WTC11 (cell line): ENCODE measurements at places on chromosomes 6 and 20. TPM values are rescaled to one million over a fixed set of nuclear protein-coding genes. Genes with fewer than 3 reads are reported as not detected.
A peak's percentile ranks its signal among the peaks of the same experiment; 100 is the strongest.

GSTA2 gene
- 0.14 TPM in 1 of 3 replicates, not detected in the others for total RNA-seq

GINS1 gene
- 69.8 to 71.6 TPM (median 70.4 TPM) in 3 replicates for total RNA-seq

- no peak overlapping the region for H3K4me3 ChIP-seq
- peaks cover 20% of the 10 kb centered on the region for H3K36me3 ChIP-seq
- H3K4me1 ChIP-seq, result 0 out of 2 replicates have a peak, but pooled peaks cover 4% of the 10 kb centered on the region
- 0 out of 2 replicates have a peak overlapping the region, but pooled peaks have one; percentile 19 for H3K27ac ChIP-seq
- no peak for DNase-seq
- no peaks in the 10 kb centered on the region for H3K27me3 ChIP-seq
These were observed 54.4 kb downstream of the RTN4IP1 start for GRCh38 chr6:106574741-106575458.

GRCh38 chr6:128925765-128926164, 42.8 kb downstream of the LAMA2 start:
- H3K36me3 ChIP-seq, result no peaks in the 10 kb centered on the region
- no peak overlapping the region for H3K4me3 ChIP-seq
- H3K27me3 ChIP-seq, result no peaks in the 10 kb centered on the region
- DNase-seq, result no peak
- H3K4me1 ChIP-seq, result no peaks in the 10 kb centered on the region

PROCR gene
- 20.5 to 29.7 TPM (median 22.2 TPM) in 3 replicates for total RNA-seq

TNNC2 gene
- 2.7 to 3.6 TPM (median 3.0 TPM) in 3 replicates for total RNA-seq

EIF6 gene
- 130 to 157 TPM (median 133 TPM) in 3 replicates for total RNA-seq

GRCh38 chr6:42417641-42418112, 34.0 kb downstream of the TRERF1 start:
- no peaks in the 10 kb centered on the region for H3K27me3 ChIP-seq
- H3K36me3 ChIP-seq, result 0 out of 2 replicates have a peak, but pooled peaks cover 2% of the 10 kb centered on the region
- no peak overlapping the region for H3K4me3 ChIP-seq
- H3K27ac ChIP-seq, result no peak overlapping the region
- no peak for DNase-seq
- H3K4me1 ChIP-seq, result peaks cover 63% of the 10 kb centered on the region

- H3K36me3 ChIP-seq, result peaks cover 49% of the 10 kb centered on the region
- H3K27me3 ChIP-seq, result no peaks in the 10 kb centered on the region
- peak; percentile 63 for DNase-seq
These were observed 12.2 kb downstream of the TGIF2 start for GRCh38 chr20:36585410-36586125.

ADGRF1 gene
- 0.11 to 0.26 TPM (median 0.16 TPM) in 3 replicates for total RNA-seq

PPP1R3G gene
- 0.15 to 0.48 TPM (median 0.48 TPM) in 3 replicates for total RNA-seq

SLC2A4RG gene
- total RNA-seq, result 41.6 to 47.2 TPM (median 43.3 TPM) in 3 replicates

SNAP25 gene
- 0.41 to 0.72 TPM (median 0.57 TPM) in 3 replicates for total RNA-seq

GRCh38 chr20:26276554-26277210, 580.0 kb upstream of the ZNF337 start:
- no peak overlapping the region for H3K27ac ChIP-seq
- peak; percentile 32 for DNase-seq
- no peak overlapping the region for H3K4me3 ChIP-seq
- H3K4me1 ChIP-seq, result no peaks in the 10 kb centered on the region

KCNS1 gene
- total RNA-seq, result 1.2 to 2.1 TPM (median 2.1 TPM) in 3 replicates

GRCh38 chr20:16477632-16478031, 95.6 kb downstream of the KIF16B start:
- H3K27me3 ChIP-seq, result no peaks in the 10 kb centered on the region
- peaks cover 4% of the 10 kb centered on the region for H3K36me3 ChIP-seq
- H3K4me3 ChIP-seq, result no peak overlapping the region
- no peak overlapping the region for H3K27ac ChIP-seq
- no peak for DNase-seq
- peaks cover 15% of the 10 kb centered on the region for H3K4me1 ChIP-seq

SLC35D3 gene
- total RNA-seq, result 0.37 to 0.78 TPM (median 0.39 TPM) in 3 replicates

GRCh38 chr6:31194061-31194834, 23.8 kb upstream of the POU5F1 start:
- H3K4me1 ChIP-seq, result peaks cover 13% of the 10 kb centered on the region
- peaks cover 14% of the 10 kb centered on the region for H3K36me3 ChIP-seq
- H3K27ac ChIP-seq, result no peak overlapping the region
- DNase-seq, result no peak
- no peaks in the 10 kb centered on the region for H3K27me3 ChIP-seq
- H3K4me3 ChIP-seq, result no peak overlapping the region

DNA sequence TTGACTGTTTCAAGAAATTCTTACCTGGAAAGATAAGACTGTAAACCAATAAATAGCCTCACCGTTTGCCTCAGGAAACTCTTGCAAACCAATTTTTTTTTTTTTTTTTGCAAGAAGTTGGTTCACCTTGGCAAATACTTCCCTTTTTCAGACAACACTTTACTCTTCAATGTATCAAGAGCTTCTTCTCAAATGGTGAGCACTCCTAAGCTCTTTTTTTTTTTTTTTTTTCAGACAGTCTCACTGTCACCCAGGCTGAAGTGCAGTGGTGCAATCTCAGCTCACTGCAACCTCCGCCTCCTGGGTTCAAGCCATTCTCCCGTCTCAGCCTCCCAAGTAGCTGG, 22.7 kb upstream of the SNTA1 start:
- H3K27ac ChIP-seq, result no peak overlapping the region
- H3K27me3 ChIP-seq, result peaks cover 36% of the 10 kb centered on the region
- H3K4me3 ChIP-seq, result no peak overlapping the region

OR2B6 gene
- not detected in 3 replicates for total RNA-seq

DNA sequence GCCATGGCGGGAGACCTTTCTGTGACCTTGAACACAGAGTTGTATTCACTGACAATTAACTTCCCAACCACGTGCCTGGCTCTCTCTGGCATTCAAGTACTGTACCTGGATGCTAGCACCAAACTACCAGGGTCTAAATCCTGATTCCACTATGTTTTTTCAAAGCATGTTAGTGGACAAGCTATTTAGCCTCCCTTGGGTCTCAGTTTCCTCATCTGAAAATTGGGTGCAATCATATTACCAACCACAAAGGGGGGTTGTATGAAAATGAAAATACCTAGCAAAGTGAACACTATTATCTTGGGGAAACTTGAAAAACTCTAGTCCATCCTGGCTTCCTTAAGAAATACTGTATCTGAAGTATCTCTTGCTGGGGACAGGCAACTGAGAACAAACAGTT, 308.7 kb upstream of the SGK1 start:
- no peak for DNase-seq
- no peaks in the 10 kb centered on the region for H3K27me3 ChIP-seq
- H3K27ac ChIP-seq, result no peak overlapping the region
- no peaks in the 10 kb centered on the region for H3K36me3 ChIP-seq

C6orf89 gene
- total RNA-seq, result 13.2 to 15.6 TPM (median 15.0 TPM) in 3 replicates

TTK gene
- total RNA-seq, result 47.2 to 51.0 TPM (median 49.4 TPM) in 3 replicates

DNA sequence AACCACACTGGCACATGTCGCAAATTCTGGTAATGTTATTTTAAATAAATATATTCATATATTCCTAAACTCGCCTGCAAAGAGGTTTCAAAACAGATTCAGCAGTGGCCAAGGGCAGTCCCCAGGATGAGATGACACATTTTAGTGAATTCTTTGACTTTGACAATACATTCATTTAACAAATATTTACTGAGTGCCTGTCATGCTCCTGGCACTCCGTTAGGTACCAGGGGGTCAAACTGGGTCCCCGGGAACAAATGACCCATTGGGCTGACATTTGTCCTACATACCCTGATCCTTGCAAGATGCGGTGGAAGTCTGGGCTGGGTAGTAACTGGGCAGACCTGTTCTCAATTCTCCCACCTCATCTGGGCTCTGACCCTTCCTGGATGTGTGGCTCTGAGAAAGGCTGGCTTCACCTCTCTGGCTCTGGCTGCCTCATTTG, 74.9 kb downstream of the FYN start:
- no peaks in the 10 kb centered on the region for H3K36me3 ChIP-seq
- peaks cover 37% of the 10 kb centered on the region for H3K4me1 ChIP-seq
- no peak for DNase-seq

DNA sequence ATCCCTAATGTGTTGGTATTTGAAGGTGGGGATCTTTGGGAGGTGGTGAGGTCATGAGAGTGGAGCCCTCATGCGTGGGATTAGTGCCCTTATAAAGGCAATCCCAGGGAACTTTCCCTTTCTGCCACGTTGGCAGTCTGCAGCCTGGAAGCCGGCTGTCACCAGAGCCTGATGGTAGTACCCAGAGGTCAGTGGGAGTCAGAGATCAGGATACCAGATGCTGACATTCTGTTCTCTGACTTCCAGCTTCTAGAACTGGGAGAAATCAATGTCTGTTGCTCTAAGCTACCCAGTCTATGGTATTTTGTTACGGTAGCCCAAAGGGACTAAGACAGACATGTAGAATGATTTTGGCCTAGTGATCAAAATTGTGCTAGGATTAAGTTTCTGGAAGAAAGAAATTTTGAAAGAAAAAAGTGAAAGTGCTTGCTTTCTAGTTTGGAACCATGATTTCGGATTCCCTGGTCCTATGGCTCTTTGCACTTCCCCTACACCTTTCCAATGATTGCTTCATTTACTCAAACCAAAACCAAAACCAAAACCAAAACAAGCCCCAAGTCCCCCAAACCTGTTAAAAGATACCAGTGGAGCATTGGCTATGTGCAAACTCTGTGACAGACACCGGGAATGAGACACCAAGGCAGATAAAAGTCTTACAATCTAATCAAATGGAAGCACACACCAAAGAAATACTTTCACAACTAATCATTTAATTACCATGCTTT, 173.7 kb upstream of the ZNF217 start:
- H3K4me3 ChIP-seq, result no peak overlapping the region
- H3K27ac ChIP-seq, result 0 out of 2 replicates have a peak overlapping the region, but pooled peaks have one; percentile 67
- 0 out of 2 replicates have a peak, but pooled peaks cover 2% of the 10 kb centered on the region for H3K36me3 ChIP-seq
- peaks cover 56% of the 10 kb centered on the region for H3K27me3 ChIP-seq
- no peak for DNase-seq
- H3K4me1 ChIP-seq, result peaks cover 47% of the 10 kb centered on the region

GRCh38 chr20:38043512-38044300, 10.2 kb downstream of the RPRD1B start:
- no peak overlapping the region for H3K4me3 ChIP-seq
- H3K36me3 ChIP-seq, result peaks cover 38% of the 10 kb centered on the region
- H3K4me1 ChIP-seq, result peaks cover 18% of the 10 kb centered on the region
- no peak for DNase-seq
- H3K27me3 ChIP-seq, result no peaks in the 10 kb centered on the region
- peak overlapping the region; percentile 17; the same call in 1 of the 2 replicates for H3K27ac ChIP-seq

TRIM15 gene
- 0.32 to 0.53 TPM (median 0.35 TPM) in 3 replicates for total RNA-seq

MPIG6B gene
- total RNA-seq, result 0.09 to 0.11 TPM (median 0.11 TPM) in 3 replicates

DNA sequence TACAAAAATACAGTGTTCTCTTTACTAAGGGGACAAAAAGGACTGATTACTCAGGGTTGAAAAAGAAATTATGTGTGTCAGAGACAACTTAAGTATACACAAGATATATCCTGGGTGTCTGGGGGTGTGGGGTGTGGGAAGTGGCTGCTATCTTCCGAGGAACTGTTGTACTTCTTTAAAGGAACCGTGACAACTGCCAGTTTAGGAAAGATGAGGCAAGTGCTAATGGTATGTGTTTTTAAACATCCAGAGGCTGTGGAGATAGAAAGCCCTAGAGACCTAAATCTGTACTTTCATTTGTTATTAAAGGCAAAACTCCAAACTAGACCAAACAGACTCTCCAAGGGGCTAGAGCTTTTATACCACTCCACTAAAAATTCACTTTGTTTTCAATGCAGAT, 95.6 kb downstream of the SNAP25 start:
- H3K27me3 ChIP-seq, result peaks cover 8% of the 10 kb centered on the region
- peaks cover 16% of the 10 kb centered on the region for H3K36me3 ChIP-seq
- DNase-seq, result no peak
- no peak overlapping the region for H3K4me3 ChIP-seq

PRR3 gene
- 10.1 to 13.1 TPM (median 10.8 TPM) in 3 replicates for total RNA-seq

GRCh38 chr6:78797270-78797669, 70.1 kb upstream of the IRAK1BP1 start:
- H3K4me3 ChIP-seq, result no peak overlapping the region
- DNase-seq, result no peak
- no peak overlapping the region for H3K27ac ChIP-seq
- H3K27me3 ChIP-seq, result peaks cover 9% of the 10 kb centered on the region
- H3K4me1 ChIP-seq, result no peaks in the 10 kb centered on the region

RIPPLY2 gene
- 0.66 to 2.2 TPM (median 2.1 TPM) in 3 replicates for total RNA-seq

DNA sequence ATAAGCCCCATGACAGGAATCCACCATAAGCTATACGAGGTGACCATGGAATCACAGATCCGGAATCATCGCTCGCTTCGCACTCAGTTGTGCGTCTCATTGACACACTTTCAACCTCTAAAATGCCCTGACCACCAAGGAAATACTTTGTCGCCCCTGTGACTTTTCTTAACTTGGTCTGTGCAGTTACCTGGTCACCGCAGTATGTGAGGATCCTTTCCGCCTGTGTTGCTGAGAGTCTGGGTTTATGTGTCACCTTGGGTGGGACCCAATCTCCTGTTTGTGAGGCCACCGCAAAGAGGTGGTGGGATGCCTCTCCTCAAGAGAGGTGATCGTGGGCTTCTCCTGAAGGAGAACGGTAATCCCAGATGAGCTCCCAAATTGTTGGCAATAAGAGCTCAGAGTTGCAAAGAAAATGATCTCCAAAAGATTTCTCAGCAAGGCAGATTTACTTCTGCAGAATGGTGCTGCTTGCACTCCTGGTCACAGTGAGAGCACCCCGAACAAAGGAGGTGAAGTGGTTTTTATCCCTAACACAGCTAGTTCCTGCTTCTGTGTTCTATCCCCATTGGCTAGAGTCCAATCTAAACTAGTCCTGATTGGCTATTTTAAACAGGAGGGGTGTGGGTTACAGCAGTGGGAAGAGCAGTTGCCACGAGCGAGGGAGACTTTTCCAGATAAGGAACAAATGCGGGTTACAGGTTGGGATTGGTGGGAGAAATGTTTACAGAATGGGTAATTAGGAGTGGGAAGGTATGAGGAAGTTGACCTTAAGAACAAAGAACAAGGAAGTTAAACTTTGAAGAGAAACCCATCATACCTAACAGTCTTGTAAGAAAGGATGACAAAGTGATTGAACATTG, 9.1 kb upstream of the ZNFX1 start:
- peaks cover 81% of the 10 kb centered on the region for H3K4me1 ChIP-seq
- peak overlapping the region; percentile 88 for H3K27ac ChIP-seq
- no peak for DNase-seq
- no peaks in the 10 kb centered on the region for H3K27me3 ChIP-seq
- H3K4me3 ChIP-seq, result peak overlapping the region; percentile 100

SPTLC3 gene
- total RNA-seq, result 0.13 to 0.64 TPM (median 0.48 TPM) in 3 replicates

- no peak overlapping the region for H3K4me3 ChIP-seq
- H3K27ac ChIP-seq, result no peak overlapping the region
- H3K4me1 ChIP-seq, result peaks cover 24% of the 10 kb centered on the region
These were observed 7.9 kb upstream of the SIRPA start for GRCh38 chr20:1887321-1887720.

DNA sequence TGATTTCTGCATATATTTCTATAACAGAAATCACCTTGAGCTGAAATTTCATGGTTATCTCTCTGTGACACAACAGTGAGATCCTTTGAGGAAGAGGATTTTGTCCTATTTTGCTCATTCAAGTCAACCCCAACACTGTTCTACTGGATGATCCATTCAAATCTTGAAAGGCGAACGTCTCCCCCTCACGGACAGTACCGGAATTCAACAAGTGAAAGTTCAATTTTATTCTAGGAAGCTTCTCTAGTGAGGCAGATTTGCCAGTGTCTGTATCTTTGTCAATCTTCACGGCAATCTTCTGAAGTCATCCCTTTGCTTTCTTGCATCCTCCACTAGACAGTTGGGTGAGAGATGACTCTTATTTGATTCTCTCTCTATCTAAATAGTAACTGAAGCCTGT, 91.7 kb upstream of the PDE7B start:
- no peaks in the 10 kb centered on the region for H3K4me1 ChIP-seq
- peaks cover 12% of the 10 kb centered on the region for H3K36me3 ChIP-seq
- DNase-seq, result peak; percentile 22
- no peak overlapping the region for H3K4me3 ChIP-seq

- no peak for DNase-seq
- peaks cover 45% of the 10 kb centered on the region for H3K27me3 ChIP-seq
- H3K4me1 ChIP-seq, result no peaks in the 10 kb centered on the region
- H3K4me3 ChIP-seq, result no peak overlapping the region
- H3K36me3 ChIP-seq, result no peaks in the 10 kb centered on the region
These were observed 131.8 kb downstream of the UNC5CL start for GRCh38 chr6:40907198-40907701.

MDFI gene
- total RNA-seq, result 63.2 to 86.2 TPM (median 74.6 TPM) in 3 replicates
